ENCODE measurements at places on chromosomes 16 and 17. TPM values are rescaled to one million over a fixed set of nuclear protein-coding genes. Genes with fewer than 3 reads are reported as not detected.

TBC1D3 gene
- 2.8 TPM for total RNA-seq

- peak; percentile 65 for DNase-seq
Measured at GRCh38 chr16:84643180-84643583, 5.1 kb upstream of the KLHL36 start.

MYH13 gene
- not detected for total RNA-seq

DNA sequence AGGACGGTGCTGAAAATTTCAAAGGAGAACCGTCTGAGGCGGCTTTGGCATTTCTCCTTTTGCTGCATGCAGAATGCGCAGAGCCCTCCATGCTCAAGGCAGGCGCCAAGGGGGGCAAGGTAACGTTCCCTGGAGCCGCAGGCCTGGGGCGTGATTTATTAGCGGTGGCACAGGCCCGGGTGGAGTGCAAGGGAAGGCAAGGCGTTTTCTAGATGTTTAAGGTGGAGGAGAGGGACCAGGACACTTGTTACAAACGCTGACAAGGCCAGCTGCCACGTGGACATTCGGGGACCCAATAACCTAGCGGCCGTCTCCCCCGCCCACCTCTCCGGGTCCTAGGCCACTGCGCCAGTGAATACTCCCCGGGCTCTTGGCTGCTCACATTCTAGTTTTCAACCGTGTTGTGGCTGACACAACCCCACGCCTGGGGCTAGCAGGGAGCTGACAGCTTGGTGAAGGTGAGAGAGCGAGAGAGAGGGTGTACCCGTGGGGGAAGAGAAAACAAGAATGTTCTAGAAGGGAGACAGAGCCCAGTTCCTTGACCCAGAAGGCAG is 250.1 kb downstream of the C16orf95 start:
- no peak for DNase-seq

TERB1 gene
- total RNA-seq = not detected
